Stimulated activated CD4-positive, alpha-beta T cell treated with anti-CD3 and anti-CD28 coated beads, TNF-alpha, amount 100 ng/mL, for 48 hours (primary cell): ENCODE measurements at places on chromosomes 7 and 10.

DNA sequence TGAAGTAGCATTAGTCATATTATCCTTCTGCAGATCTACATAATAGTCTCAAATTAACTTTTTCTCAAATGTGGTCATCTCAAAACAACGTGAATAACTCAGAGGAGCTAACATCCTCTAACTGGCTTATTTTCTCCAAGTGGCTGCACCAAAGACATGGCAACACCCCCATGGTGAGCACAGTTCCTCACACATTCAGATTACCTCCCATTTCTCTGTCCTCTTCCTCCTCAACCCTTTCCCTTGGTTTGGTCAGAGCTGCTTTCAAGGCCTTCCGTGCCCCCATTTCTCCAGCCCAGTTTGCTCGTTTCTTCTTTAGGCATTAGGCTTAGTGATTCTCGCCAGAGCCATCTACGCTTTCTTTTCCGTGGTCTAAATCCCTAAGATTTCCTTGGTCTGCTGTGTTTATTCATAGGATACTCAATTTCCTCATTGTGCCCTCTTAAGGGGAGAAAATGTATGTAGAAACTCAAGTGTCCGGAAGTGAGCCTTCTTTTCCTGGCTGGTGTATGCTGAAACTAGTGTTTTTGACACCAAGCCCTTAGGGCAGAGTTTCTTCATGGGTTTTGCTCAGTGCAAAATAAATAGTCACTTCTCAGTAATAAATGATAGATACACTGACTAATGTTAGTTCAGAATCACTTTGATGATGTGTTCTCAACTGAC lies 2.6 kb downstream of the MET start:
- no peak for DNase-seq

DNA sequence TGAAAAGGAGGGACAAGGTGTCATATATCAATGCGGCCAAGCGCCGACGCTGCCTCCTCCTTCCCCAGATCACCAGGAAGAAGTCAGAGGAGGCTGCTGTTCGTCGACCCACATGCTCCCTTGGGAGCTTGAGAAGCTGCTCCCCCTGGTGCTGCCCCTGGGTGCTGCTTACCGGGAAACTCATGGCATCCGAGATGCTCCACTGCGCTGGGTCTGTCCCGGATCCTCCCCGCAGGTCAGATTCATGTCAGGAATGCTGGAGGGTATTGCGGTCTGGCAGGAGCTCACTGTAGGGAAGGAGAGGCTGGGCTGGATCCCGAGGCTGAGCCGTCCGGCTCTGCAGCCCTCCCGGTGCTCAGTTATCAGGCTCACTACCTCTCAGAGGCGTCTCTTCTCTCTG lies 123.7 kb upstream of the FAM20C start:
- DNase-seq: no peak

DNA sequence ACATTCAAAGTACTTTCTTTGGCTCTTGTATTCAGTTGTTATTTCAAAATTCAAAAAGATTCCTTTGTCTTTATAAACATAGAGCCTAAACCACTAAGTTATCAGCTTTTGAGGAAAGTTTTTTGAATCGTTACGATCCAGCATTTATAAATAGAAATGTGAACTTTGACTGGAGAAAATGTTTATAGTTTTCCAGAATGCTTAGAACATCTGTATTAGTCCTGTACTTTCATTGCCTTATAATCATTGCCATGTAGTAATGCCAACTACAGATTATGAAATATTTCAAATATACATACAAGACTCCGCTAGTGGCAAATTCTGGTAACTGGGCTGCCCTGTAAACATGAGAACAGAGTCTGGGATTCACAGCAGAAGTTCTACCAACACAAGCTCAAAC lies 191.3 kb upstream of the PRKCQ start:
- no peak for DNase-seq

DNA sequence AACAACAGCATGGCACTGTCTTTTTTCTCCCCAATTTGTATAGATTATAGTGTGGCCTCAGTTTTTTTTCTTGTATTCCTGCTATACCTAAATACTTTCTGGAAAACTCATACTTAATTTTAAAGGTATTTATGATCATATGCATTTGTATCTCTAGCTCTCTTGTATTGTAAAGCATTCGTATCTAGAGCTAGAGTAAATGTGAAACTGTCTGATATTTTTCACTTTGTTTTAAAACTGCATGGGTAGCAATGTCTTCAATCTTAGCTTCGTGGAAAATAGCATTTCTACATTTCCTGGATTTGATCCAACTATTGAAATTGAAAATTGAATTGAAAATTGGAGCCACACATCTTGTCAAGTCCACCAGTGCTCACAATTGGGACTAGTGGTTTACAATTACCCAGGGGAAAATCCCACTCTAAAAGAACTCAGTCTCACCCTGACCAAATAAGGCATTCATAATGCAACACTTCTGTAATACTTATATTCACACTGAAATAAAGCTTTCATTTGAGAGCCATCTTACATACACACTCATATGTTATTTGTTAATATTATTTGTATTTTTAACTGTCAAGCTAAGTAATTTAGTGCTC lies 51.3 kb upstream of the KLF6 start:
- no peak for DNase-seq

DNA sequence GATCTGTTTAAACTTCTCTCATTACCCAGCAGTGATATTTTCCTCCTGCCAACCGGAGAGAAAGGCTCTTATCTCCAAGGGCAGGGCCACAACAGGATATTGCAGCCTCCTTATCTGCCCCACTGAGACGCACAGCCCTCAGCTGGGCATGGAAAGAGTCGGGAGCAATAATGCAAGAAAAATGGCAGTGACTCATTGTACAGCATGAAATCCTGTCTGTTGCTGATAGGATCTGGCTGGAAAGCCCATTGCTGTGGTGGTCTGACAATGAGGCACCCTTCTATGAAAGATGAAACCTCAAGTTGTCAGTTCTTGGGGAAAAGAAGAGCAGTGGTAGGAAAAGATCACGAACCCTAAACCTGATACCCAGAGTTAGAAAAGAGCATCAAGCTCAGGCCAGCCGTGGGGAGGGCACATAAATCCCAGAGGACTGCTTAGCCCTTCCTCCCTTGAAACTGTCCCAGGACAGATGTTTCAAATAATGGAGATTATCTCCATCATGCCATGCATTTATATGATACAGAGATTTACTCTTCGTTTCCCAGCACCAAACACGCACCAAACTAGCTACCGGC lies 47.0 kb upstream of the FIGNL1 start:
- DNase-seq: no peak

DNA sequence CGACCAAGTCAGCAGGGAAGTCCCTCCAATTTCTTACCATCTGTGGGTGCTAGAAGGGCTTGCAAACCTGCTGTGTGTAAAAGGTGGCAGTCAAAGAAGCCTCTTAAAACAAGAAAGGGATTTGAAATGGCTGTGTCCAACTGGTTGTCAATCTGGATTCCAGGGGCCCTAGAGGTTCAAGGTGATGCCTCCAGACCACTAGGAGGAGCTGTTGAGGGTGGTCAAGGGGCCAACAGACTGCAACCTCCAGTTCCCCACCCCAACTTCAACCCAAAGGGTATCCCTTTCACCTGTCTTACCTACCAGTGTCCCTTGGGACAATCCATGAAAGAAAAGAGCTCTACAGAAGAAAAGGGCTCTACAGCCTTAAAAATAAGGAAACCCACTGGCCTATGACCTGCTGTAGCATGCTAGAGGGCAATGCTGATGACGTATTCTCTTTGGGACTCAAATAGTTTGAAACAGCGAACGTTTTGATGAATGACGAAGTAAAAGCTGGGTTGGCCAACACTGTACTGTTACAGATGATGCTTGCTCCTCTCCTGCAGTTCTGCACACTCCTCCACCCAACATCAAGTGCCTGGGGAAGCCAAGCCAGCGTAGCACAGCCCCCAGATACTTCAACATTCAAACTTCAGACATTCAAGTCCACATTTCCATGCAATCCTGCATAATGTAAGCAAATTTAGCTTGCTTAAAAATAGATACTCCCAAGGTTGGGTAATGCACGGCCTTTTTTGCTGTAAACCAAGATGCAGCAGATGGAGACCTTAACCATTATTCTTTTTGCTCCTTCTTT lies 45.9 kb upstream of the WDR11 start:
- no peak for DNase-seq

GRCh38 chr7:55022002-55022985 lies 3.5 kb downstream of the EGFR start:
- DNase-seq: no peak

DNA sequence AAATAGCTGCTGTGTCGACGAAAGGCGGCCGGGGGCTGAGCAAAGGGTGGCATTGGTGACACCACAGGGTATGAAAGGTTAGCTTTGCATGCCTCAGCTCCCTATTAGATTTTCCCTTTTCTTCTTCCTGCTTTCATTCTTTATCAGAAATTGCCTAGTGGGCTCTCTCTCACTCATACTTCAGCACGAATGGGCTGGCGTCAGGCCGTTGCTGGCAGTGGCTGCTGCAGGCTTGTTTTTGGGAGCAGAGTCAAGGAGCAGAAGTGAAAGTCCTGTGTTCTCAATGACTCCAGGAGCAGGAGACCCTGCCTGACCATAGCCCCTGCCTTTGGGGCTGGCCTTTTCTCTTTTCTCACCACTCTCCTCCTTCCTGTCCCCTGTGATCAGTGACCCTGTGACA lies 318.0 kb downstream of the PLXNA4 start:
- DNase-seq: no peak

- DNase-seq: no peak
Measured at GRCh38 chr7:99096124-99096887, 47.6 kb downstream of the SMURF1 start.

DNA sequence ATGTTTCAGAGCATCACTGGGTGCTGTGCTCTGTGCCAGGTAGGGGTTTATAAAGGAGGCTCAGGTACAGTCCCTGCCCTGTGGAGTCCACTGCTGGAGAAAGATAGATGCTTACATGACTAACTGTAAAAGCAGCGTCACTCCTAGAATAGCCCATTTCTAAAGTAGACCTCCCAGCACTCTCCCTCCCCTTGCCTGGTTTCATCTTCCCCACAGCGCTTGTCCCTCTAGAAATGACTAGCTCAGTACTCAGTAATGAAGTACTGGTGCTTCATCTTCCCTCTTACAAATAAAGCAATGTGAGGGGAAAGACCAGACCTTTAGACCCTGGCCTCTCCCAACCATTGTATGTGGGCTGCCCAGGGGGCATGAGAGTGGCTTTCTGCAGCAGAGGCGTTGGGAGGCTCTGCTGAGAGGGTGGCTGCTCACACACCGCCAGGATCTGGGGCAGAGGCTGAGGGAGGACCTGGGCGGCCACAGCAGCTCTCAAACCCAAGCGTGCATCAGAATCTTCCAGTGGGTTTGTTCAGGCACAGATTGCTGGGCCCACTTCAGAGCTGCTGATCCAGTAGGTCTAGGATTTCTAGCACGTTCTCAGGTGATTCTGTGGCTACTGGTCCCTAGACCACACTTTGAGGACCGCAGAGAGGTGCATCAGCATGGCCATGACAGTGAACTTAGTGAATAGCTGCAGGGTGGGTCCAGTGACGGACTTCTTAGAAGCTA lies 110.3 kb upstream of the ANLN start:
- no peak for DNase-seq

GRCh38 chr7:66142334-66142733 lies 27.7 kb downstream of the CRCP start:
- DNase-seq: no peak

DNA sequence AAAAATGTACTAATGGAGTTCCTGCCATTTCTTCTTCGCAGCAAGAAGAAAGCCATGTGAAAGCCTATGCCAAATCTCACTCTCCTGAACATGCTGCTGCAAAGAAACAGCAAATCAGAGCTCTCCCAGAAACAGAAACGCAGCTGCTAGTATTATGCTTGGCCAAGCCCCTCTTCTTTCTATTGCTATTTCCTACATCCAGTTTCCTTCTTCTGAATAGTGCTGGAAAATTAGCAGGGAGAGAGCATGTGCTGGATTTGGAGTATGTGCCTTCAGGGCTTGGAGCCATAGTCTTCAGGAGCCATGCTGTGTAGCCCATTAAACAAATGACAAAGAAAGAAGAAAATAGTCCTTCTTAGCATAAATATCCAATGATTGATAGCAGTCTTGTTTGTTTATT lies 852.0 kb upstream of the PHF14 start:
- DNase-seq: no peak

- DNase-seq: no peak
Measured at GRCh38 chr10:100896876-100897461, 15.8 kb upstream of the SLF2 start.

- no peak for DNase-seq
Measured at GRCh38 chr10:43771675-43772074, 123.0 kb upstream of the ZNF32 start.

- no peak for DNase-seq
Measured at GRCh38 chr7:68964060-68964459, 634.2 kb upstream of the AUTS2 start.

DNA sequence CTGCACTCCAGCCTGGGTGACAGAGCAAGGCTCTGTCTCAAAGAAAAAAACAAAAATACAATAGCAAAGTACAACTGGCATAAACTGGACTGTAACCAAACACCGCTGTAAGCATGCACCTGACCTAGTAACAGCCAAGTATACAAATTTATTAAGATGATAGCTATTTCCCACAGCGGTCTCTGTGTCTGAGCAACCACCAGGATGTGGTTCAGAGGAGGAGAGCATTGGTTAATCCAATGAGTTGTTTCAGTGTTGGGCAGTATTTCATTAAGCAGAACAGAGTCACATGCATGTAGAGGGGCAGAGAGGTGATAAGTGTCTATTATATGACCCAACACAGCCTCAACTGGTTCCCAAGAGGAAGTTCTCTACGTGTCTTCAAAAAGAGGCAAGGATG lies 4.0 kb downstream of the SLC16A12 start:
- DNase-seq: no peak

- DNase-seq: no peak
Measured at GRCh38 chr7:12711124-12711523, 23.7 kb downstream of the ARL4A start.

GRCh38 chr10:62027841-62028501 lies 126.5 kb downstream of the ARID5B start:
- no peak for DNase-seq

- no peak for DNase-seq
Measured at GRCh38 chr7:137696376-137696775, 150.4 kb downstream of the DGKI start.

DNA sequence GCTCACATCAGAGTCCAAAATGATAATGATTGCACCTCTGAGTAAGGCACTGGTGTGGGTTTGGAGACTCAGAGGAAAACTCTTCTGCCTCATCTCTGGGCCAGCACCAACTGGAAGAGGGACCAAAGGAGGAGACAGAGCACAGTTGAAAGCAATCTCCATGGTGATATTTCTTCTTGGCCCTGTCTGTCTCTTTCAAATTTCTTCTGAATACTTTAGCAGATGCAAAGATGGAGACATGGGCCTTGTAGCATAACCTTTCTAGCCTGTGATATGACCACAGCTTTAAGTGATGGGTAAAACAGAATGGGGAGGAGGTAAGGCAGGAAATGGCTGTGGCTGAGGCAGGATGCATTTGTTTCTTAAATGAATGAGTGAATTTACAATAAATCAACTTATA lies 12.2 kb upstream of the GIMAP7 start:
- no peak for DNase-seq

DNA sequence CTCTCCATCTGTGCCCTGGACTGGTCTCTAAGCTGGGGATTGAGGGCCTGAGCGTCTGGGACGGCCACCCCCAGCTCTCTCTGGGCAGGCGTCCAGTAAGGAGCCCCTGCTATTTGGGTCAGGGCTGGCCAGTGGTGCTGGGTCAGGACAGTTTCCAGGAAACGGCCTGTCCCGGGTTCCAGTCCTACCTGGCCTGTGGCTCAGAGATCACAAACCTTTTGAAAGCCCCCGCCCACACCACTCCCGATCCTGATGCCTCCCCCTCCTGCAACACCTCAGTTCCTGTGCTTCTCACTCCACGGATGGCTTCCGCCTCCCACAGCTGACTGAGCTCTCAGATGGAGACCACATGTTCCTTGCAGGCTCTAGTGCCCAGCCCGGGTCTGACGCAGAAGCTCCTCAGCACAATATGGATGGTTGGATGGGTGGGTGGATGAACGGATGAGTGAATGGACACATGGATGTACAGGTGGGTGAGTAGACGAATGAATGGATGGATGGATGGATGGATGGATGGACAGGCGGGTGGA lies 91.7 kb upstream of the PDGFA start:
- DNase-seq: no peak
